Putamen (tissue), 1 donor: ENCODE measurements at places on chromosomes 7 and 10.

GRCh38 chr7:46746695-46747687 lies 825.9 kb upstream of the IGFBP3 start:
- no peak for DNase-seq

- DNase-seq: no peak
Measured at GRCh38 chr7:28748346-28748745, 209.8 kb downstream of the TRIL start.

DNA sequence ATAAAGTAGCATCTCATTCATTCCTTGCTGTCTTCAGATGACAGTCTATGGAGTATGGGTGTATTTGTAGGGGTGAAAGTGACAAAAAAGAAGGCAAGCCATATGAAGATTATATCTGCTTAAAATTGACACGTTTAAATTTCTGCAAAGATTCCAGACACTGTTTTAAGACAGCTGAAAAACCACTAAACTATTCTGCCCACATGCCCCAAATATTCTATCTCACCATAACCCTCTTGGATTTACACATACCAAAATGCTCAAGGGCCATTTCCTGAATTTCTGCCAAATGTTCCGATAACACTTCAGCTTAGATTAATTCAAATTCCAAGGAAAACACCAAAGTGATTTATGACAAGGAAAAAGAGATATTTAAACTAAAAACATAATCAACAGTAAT lies 99.9 kb upstream of the IL6 start:
- no peak for DNase-seq

GRCh38 chr7:117839507-117839906 lies 33.7 kb downstream of the CTTNBP2 start:
- DNase-seq: no peak

DNA sequence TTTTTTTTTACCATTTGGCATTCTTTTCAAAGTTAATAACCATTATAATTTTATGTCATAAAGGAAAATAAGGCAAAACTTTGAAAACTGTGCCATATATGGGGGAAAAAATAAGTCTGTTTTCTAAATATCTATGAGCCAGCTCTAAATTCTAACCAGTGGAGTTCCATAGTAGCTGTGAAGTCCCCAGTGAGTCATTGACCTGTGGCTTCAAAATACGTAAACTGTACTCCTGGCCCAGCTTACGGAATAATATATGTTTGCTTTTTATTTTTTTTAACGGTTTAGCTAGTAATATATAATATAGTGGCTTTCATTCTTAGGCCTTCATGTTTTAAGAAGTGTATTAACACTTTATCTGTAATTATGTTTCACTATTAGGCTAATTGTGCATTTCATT lies 20.5 kb downstream of the ZRANB1 start:
- no peak for DNase-seq

DNA sequence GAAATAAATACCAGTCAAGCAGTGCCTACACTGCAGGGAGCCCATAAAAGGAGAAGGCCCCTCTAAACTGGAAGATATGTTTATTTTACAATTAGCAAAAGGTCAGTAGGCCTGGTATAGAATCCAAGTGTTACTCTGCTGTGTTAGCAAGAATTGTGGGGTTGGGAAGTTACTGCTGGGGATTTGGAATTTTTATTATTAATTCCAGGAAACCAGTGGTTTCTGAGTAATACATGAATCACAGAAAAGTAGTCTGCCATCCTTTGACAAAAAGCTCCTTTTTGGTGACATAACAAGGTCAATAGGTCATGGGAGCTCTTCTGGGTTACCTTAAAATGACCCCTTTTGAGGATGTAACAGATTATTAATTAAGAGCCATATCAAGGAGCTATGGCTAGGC lies 67.4 kb downstream of the ZNF92 start:
- no peak for DNase-seq

DNA sequence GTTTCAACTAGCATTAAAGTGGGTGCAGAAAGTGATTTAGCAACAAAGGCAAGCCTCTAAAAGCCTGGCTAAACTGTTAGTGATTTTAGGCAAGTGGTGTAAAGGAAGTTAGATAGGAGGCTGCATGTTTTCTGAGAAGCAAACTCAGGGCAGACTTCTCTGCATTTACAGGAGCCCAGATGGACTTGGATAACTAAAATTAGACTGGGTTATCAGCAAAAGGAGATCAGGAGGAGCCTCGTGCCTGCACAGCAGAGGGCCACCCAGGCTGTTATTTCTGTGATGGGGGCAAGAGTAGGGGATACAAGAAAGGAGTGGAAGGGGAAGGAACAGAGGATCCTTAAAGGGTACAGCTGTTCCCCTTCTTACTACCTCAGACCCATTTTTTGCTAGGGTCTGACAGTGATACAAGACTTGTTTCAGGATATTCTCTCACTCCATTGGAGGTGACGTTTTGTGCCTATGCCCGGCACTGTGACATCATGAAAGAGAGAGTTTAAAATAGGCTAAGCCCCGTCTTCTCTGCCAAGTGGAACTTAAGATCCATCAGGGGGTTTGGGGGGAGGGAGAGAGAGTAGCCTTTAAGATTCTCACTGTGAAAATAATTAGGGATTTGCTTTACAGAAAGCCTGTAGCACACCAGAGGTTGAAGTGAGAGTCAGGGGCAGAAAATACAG lies 49.6 kb upstream of the PDCD4 start:
- no peak for DNase-seq

DNA sequence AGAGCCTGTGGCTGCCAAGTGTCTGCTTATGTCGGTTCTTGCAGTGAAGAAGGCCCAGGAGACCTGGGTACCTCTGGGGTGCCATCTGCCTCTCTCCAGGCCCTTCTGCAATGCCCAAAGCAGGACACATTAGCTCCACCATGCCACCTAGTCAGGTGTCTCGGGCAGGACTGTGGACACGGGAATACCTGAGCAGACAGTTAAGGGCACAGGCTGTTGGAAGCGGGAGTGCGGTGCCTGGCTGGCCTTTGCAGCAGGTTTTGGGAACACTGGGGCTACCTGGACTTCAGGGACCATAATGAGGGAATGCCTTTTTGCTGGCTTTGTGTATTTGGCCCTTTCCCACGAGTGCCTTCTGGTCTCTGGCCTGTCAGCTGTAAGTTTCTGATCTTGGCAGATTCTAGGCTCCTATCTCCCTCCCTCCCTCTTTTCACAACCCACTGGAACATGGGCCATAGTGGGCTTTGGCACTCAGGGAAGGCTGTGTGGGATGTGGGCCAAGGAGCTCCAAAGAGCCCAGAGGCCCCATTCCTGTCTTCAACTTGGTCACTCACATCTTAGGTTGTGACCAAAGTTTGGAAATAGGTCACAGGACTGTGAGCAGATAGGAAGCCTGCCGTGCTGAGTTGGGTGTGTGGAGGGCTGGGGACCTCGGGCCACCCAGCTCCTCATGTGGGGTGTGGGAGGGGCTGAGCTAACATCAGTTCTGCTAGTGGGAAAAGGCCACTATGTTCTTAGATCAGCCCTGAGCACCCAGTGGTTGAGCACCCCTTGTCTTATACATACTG lies 41.5 kb upstream of the CXCL12 start:
- no peak for DNase-seq

GRCh38 chr10:105063796-105064195 lies 422.7 kb downstream of the SORCS3 start:
- no peak for DNase-seq

GRCh38 chr7:128351296-128352152 lies 7.8 kb upstream of the RBM28 start:
- no peak for DNase-seq
